NCI-H226 (cell line): ENCODE measurements at places on chromosomes 2 and 18.

GRCh38 chr2:128941751-128942150 lies 623.1 kb upstream of the HS6ST1 start:
- DNase-seq, result no peak

DNA sequence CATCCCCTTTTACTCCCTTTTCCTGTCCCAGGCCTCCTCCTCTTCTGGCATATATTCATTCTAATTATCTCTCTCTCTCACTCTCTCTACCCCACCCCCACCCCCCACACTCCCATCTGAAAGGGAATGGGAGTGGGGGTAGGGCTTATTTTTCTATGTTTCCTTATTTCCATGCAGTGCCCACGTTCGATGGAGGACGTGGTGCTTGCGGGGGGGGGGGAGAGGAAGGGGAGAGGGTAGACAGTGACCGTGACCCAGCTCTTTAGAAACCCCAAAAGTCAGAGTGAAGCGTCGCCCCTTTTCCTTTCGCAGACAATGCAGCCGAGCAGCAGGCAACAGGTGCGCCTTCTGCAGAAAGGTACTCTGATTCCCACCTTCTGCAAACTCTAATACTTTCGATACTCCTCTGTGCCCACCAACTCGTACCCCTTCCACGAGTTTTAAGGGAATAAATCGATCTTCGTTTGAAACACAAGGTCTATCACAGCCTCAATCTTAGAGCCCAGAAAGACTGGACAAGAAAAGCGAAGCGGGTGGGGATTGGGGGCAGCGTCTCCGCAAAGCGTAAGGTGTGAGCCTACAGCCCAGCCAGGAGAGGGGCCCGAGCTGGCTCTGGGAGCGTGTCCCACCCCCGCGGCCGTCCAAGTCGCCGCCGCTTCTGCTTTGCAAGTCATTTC lies 891 bp upstream of the NR4A2 start:
- DNase-seq, result peak; percentile 1

DNA sequence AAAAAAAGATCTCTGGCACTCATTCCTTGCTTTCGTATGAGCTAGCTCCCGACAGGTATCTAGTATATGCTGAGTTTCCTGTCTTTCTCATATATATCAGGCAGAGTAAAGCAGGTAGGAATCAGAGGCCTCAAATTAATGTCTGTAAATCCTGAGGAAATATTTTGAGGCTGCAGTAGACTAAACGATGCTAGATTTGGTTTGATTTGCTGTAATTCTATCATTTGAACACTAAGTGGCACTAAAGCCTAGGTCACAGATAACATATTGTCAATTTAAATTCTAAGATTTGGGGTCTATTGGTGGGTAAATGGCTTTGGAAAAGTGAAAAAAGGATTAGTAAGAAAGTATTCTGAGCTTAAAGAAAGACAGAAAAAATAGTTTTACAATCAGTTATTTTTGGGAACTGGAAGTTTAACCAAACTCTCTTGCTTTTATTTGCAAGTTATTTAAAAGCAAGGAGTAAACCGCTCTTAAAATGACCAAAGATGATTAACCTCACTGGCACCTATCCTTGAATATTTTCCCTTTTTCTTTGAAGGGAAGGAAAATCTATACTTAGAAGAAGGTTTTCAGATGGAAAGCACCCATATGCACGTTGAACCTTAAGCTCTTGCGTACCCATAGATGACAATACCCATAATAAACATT lies 37.6 kb upstream of the SLC4A10 start:
- DNase-seq, result no peak

DNA sequence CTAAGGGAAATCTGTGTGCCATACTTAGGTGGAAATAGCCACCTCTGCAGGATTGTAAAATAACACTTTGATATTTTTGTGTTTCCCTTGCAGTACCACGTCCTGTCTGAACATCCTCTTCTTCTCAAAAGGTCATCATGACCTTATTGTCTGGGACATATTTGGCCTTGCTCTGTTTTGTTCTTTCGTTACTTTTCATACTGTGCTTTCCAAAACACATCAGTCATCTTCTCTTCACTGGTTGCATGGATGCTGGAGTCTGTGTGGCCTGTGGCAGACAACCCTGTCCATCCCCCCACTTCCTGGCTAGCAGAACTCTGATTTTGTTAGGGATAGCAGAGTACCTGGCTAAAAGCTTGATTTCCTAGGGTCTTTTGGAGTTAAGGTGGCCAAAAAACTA lies 9.4 kb upstream of the GREB1 start:
- no peak for DNase-seq

GRCh38 chr2:16900405-16901025 lies 234.9 kb upstream of the CYRIA start:
- peak; percentile 7 for DNase-seq

GRCh38 chr2:210199186-210199765 lies 26.0 kb downstream of the ACADL start:
- no peak for DNase-seq

DNA sequence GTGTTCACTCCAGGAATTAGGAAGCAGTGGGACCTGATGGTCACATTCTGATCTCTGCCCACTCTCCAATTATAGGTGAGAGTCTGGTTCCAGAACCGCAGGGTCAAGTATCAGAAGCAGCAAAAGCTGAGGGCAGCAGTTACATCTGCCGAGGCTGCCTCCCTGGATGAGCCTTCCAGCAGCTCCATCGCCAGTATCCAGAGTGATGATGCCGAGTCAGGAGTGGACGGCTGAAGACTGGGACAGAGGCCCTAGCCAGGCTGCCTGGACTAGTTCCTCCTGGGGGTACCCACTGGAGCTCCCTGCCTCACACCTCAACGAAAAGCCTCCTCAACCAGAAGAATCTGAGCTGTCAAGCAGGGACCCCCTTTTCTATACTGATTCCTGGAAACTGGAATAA lies 3.3 kb upstream of the SMYD5 start:
- DNase-seq, result no peak

- DNase-seq, result peak; percentile 18
Measured at GRCh38 chr2:191786694-191787093, 60.2 kb downstream of the CAVIN2 start.

DNA sequence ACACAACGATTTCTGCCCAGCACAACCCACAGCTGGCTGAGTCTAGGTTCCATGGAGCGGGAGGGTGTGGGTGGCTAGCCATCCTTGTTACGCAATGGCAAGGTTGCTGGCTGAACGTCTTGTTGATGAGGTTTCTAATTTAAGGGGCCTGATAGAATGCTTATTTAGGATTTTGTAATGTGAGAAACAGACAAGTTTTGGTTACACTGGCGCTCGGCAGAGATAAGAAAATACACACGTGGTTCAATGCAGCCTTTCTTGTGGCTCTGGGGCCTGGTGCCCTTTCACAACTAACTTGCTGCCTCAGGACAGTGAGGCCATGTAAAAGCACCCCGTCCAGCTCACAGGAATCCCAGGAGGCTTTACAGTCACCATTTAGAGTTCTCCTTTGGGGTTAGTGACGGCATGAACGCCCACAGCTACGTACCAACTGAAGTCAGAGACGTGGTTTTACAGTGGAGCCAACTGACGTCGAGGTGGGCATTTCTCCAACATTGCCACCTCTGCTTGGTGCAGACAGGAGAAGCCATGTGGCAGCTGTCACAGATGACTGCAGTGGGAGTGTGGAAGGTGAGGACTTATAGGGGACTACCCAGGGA lies 29.7 kb upstream of the PIEZO2 start:
- DNase-seq, result no peak

- no peak for DNase-seq
Measured at GRCh38 chr18:79819064-79819967, 21.6 kb downstream of the KCNG2 start.

GRCh38 chr2:108629417-108629816 lies 89.9 kb upstream of the RANBP2 start:
- no peak for DNase-seq

DNA sequence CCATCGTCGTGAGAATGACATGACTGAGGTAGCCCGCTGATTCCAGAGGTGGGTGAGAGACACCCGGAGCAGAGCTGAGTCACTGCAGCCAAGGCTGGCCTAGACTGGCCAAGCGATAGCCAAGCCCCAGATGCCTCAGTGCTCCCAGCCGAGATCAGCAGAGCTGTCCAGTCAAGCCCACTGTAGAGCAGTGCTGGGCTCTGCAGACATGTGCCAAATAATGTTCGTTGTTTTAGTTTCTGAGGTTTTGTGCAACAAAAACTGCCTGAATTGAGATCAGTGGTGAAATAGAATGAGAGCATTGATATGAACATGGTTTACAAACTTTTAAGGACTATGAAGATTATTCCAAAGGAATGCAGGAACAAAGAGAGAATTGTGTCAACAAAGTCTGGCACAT lies 42.1 kb downstream of the INSIG2 start:
- DNase-seq, result no peak

DNA sequence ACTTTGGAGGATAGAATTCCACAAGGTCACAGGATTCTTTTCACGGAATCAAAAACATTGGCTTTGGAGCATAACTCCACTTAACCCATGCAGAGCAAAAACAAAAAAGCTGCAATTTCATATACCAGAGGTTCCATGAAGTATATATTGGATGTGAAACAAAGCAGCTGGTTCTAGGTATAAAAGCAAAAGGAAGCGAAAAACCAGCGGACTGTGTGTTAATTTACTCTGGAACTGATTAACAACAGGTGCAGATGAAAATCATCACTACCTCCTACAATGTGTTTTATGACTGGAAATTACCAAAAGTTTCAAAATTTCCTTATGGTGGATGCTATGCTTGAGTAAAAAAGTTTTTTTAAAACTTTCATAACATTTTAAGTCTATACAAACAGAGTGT lies 54.4 kb upstream of the LINC00305 start:
- DNase-seq, result no peak

DNA sequence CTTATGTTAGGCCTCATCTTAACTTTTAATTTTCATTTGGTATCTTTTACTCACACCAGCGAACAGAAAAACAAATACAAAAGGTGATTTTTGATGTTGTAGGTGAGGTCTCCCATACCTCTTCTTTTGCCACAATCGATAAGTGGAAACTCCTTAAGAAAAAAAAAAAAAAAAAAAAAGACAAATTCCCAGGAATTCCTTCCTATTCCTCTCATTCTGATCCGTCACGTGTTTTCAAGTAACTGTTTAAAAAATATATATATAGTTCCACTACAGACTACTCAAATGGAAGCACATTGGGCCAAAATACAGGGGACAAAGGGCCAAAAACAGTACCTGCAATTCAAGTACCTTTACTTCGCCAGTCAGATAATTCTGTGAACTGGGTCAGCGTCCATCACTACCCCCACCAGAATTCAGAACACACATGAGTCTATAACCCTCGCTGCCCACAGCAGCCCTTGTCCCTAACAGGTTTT lies 16.5 kb downstream of the NMUR1 start:
- DNase-seq, result no peak

- no peak for DNase-seq
Measured at GRCh38 chr18:48637081-48637990, 98.5 kb downstream of the CTIF start.

GRCh38 chr2:213246497-213247281 lies 37.6 kb upstream of the SPAG16 start:
- DNase-seq, result no peak

DNA sequence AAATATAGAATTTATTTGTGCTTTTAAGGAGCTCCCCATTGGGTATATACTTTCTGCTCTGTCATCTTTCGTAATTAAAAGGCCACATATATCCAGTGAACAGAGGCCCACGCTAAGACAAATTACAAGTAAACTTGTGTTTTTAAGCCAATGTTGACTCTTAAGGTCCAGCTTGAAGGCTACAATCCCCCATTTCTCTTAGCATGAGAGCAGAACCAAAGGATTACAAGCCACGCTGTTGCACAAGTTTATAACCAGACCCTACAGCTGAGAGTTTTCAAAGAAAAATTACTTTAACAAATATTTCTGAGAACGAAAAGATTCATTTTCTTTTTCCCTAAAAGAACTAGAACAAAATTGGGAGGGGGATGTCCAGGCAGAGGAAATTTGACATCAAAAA lies 471.0 kb downstream of the TXNL1 start:
- no peak for DNase-seq

- no peak for DNase-seq
Measured at GRCh38 chr2:39640681-39641080, 25.0 kb upstream of the TMEM178A start.

DNA sequence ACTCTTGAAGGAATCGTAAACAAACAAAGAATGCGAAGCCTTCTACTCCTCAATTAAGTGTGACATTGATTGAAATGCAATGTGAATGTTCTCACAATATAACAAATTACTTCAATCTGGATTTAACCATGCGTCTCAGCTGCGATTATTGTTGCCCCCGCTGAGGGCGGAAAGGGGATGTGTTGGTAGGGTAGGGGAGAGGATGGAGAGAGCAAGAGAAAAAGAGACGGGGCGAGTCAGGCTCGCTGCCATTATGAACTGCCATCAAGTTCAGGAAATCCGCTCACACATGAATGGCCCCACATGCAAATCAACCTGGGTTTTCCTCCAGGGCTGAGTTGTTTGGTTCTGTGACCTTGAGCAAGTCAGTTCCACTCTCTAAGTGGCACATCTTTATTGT lies 129.8 kb downstream of the PXDN start:
- DNase-seq, result no peak

DNA sequence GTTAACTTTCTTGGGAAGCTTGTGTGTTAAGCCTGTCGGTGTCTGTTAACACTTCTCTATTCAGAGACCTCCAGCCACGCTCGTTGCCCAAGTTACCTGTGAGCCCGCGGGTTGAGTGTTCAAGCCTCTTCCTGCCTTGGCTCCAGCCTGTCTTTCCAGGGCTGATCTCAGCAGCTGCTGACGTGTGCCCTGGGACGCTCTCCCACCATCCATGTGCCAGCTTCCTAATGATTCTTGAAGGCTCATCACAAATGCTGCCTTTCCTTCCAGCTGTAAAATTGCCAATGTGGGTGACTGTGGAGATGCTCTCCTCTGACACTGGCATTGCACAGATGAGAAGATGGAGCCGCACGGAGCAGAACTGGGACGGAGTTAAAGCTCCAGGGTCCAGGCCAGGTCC lies 6.1 kb downstream of the RNF144A start:
- no peak for DNase-seq

- DNase-seq, result no peak
Measured at GRCh38 chr18:60502591-60502990, 130.0 kb upstream of the MC4R start.

GRCh38 chr2:139156730-139157129 lies 376.5 kb upstream of the NXPH2 start:
- no peak for DNase-seq

GRCh38 chr2:64551851-64552250 lies 27.7 kb downstream of the AFTPH start:
- DNase-seq, result no peak

DNA sequence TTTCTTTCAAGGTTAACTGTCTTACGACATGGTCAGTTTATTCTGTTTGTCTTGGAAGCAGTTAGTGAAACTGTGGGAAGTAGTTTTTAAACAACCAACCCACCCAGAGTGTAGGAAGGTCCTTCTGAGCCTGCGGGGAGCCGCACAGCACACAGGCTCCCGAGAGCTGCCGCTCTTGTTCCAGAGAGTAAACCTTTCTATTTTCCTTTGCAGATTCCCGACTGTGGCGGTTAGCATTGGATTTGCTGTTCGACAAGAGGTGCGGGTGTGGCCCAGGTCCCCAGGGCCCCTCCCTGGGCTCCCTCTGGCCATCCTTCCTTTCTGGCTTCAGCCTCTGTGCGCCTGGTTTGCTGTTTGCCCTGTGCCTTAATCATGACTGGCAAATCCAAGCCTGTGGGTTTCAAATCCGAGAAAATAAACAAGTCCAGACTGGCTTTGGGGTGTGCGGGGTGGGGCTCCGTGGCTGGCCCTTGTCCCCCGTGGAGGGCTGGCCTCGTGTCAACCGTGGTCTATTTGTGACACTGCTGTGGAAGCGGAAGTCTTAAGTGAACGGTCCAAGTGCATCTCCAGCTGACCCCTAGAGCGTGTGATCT lies 30.7 kb downstream of the IMPA2 start:
- DNase-seq, result no peak

GRCh38 chr18:62288665-62289008 lies 36.5 kb upstream of the TNFRSF11A start:
- DNase-seq, result no peak

GRCh38 chr2:172462373-172462848 lies 35.0 kb downstream of the ITGA6 start:
- DNase-seq, result no peak
